Activated naive CD4-positive, alpha-beta T cell (primary cell): ENCODE measurements at places on chromosomes 7 and 10.

- DNase-seq = no peak
These were observed 10.3 kb downstream of the CRHR2 start for GRCh38 chr7:30671793-30672465.

DNA sequence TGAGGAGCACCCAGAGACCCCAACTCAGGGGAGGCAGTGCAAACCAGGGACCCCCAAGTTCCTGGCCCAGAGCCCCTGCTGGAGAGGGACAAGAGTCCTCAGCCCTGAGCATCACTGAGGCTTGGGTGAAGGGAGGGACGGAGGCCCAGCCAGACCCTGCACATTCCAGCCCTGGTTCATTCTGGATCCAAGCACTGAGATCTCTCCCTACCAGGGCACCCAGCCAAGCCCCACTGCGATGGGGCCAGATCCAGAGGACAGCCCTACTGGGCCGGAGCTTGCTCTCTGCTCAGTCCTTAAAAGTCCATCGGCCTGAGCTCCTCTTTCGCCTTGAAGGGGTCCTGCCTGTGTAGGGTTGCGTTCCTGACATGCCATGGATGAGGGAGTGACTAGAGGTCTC is 40.5 kb upstream of the RABGEF1 start:
- no peak for DNase-seq

- DNase-seq = no peak
These were observed 41.4 kb upstream of the PITRM1 start for GRCh38 chr10:3213758-3214515.

DNA sequence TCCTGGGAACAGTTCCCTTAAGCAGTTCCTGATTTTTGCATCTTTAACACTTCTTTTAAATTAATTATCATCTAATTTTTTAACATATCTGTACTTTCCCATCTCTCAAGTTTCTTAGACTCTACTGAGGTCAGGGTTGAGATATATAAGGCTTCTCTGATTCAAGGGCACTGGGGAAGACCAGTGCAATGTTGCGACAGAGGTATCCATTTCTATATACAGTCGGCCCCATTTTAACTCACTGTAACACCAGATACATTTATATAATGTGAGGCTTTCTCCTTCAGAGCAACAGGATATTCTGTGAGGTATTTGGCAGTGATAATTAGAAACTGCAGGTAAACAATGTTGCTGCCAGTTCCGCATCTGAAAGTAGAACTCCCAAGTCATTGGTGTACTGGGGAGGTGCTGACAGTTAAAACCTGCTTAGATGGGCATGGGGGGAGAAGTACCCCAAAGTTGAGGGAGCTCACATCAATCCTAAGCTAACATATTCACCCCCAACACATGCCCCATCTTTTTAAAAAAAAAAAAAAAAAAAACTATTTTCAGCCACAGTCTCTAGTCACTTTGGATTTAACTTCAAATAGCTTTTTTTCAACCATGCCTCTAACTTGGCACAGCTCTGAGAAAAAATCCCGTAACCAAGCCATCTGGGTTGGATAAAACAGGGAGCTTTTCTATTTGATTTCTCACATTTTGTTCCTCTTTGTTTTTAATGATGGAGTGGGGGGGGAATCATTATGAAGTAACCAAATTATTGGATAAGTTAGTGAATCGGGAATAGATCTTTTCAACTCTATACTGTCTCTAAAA is 62.9 kb downstream of the REEP3 start:
- no peak for DNase-seq

GRCh38 chr10:102644646-102645387 is 538 bp downstream of the TRIM8 start:
- peak; percentile 43 for DNase-seq

GRCh38 chr10:76311752-76312636 is 880.6 kb downstream of the LRMDA start:
- no peak for DNase-seq

GRCh38 chr10:68871731-68872342 is 29.3 kb upstream of the DDX50 start:
- no peak for DNase-seq

DNA sequence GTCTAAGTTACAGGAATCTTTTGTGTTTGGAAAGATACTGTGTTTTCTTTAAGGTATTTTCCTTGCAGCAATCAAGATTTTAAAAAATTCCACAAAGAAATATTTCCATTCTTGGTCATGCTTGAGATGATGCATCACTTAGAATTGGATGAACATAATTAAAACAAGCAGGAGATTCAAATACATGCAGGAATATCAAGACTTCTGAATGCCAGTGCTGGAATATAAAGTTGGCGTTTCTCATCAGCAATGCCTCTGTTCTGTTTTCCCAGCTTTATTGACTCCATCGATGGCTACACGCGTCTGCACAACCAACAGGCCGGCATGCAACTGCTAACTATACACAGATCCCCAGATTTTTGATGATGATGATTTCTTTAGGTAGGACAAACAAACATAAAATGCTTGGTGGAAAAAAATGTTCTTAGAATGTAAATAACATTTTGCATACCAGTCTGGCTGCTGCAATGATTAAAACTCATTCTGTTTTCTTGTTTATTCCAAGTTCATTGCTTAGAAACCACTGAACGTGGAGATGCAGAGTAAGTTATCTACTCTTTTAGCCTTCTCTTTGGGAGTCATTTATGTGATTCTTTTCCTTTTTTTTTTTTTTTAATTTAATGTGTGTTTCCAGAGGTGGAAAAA is 91.3 kb upstream of the FAM171A1 start:
- no peak for DNase-seq

DNA sequence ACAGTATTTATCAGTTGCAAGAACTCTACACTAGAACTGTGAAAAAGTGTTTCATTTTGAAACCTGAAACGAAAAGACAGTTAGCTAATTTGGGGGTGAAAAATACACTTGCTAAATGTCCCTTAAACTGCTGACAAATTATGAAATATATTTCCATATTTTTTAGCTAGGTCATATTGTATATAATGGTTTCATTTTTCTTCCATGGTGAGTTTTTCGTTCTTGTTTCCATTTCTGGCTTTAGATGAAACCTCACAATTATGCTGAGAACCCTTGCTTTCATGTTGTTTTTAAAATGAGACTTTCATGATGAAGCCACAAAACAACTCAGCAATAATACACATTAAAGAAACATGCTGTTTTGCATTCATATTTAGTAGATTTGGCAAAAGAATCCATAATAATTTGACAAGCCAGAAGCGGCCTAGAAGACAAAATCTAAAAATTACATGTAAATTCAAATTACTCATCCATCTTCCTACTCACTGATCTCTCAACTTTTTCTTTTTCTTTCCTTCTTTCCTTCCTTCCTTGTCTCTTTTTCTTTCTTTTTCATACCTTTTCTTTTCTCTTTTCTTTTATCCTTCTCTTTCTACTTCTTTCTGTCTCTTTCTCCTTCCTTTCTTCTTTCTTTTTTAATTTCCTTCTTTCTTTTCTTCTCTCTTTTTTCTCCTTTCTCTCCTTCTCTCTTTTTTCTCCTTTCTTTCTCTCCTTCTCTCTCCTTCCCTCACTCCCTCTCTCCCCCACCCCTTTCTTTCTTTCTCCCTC is 46.5 kb upstream of the ITGB8 start:
- DNase-seq = no peak

- DNase-seq = no peak
These were observed 4.4 kb upstream of the CCL26 start for GRCh38 chr7:75776295-75776971.

GRCh38 chr7:147941381-147941780 is 649.2 kb upstream of the C7orf33 start:
- DNase-seq = no peak

DNA sequence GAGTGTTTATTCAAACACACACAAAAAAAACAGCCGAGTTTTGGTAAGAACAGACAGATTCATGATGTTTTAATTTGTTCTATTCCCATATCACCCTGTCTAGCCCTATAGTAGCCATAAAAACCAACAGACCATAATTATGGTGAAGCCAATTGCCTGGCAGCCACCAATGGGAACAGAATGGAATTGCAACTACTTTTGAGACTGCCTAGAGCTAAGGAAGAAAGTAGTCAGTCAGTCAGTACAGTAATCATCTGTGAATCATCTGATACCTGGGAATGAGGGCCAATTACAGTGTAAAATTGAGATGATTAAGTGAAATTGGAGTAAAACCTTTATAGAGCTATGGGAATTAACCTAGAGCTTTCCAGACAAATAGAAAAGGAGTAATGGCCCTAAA is 952.7 kb upstream of the KCND2 start:
- no peak for DNase-seq
